Central memory CD8-positive, alpha-beta T cell (primary cell): ENCODE measurements at places on chromosomes 7 and 10.

- no peak for DNase-seq
Observed at GRCh38 chr10:17617031-17617911, at the start of gene HACD1. Gene HACD1 (minus strand): TSS chr10:17617374. CDS start chr10:17617339, 35 bp downstream.

DNA sequence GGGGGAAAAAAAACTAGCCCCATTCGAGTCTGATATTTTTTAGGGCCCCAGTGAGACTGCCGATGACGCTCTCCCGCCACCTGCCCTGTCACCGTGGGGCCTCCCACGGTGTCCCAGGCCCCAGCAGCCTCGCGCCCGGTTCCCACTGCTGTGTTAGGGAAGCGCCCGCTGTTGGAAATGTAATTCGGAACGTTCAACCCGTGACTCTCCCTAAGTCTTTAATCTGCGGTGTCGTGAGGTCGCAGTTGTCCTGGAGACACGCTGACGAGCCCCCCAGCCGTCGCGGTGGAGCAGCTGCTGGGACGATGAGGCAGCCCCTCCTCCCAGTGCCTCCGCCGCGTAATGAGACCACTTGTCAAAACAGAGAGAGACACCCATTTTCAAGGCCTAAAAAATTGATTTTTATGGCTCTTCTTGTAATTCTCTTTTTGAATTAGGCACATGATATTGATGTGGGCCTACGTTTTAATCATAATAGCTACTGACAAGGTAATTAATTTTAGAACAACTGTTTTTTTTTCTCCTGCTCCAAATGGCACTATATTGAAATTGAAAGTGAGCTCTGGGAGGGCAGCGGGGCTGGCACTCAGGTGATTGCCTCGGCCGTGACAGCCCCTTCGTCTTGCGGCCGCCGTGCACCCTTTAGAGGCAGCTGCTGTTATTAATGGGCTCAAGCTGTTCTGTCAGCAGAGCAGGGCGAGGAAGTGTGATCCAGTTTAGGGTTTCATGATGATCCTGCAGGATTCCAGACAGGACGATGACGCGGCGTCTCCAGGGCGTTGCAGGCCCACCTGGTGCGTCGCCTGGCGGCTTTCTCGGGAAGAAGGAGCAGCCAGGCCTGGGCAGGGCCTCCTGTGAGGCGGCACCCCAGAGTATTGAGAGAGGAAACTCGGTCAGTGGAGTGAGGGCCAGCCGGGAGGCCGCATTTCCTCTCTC is 63.3 kb downstream of the NKX6-2 start:
- DNase-seq = no peak

DNA sequence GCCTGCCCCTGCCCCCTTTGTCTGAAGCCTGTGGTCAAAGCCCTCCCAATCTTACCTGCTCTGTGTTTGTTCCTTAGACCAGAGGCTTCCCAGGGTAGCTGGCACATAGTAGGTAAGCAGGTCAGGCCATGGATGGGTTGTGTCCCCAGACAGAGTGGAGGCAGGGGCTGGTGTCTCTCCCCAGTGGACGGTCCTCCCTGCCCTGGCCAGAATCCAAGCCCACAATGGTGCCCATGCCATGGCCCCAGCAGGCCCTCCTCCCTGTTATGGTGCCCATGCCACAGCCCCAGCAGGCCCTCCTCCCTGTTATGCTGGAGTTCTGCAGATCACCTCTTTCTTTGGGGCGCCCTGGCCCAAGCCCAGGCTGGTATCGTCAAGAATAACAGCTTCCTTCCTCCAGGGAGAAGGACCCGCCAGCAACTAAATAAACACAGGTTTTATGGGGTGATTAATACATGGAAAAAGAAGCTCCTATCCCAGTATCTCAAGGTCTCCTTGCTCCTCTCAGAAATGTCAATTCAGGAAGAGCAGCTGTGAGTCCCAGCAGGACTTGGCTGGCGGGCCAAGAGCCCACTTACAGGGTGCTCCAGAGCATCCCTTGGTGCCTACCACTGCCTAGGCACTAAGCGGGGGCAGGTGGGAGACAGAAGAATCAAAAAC is 82.0 kb downstream of the NEURL1 start:
- DNase-seq = no peak

DNA sequence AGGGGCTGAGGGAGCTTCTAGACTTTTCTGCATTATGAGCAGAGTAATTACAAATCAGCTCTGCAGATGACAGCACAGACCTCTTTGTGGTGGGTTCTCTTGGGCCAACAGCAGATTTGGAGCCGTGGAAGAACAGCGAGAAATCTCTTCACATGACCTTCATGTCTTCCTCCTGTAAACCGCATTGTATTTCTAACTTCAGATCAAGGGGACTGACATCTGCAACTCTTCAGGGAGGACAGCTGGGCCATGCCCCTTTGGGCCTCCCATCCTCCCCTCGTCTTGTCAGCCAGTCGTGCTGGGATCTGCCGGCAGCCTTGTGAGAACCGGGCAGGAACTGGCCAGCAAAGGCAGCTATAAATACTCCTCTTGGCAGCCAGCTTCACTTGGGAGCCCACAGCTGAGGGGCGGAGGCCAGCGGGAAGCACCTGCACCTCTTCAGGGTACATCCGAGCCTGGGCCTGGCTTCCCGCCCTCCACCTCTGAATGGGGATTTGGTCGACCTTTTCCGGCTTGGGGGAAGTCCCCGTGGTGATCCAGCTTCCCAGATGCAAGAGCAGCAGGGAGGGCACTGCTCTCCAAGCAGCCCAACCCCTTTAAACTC is 54.7 kb downstream of the STEAP1B start:
- no peak for DNase-seq

DNA sequence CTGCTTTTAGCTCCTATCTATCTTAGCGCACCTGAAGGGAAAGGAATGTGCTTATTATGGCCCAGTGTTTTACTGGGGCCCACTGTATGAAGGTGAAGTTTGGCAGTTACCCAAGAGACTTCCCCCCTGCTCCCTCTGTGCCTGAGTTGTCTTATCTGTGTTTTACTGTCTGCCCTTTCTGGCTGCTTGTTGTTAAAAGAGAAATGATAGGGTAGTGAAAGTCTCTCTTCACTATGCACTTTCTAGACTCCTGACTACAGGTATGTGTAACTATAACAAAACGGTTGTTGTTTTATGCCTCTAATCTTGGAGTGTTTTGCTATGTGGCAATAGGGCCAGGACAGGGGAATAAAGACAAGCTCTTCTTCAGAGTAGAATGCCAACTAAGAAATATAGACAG is 326.9 kb downstream of the KIF20B start:
- no peak for DNase-seq

GRCh38 chr10:63247771-63248170 is 114.6 kb downstream of the NRBF2 start:
- DNase-seq = no peak

DNA sequence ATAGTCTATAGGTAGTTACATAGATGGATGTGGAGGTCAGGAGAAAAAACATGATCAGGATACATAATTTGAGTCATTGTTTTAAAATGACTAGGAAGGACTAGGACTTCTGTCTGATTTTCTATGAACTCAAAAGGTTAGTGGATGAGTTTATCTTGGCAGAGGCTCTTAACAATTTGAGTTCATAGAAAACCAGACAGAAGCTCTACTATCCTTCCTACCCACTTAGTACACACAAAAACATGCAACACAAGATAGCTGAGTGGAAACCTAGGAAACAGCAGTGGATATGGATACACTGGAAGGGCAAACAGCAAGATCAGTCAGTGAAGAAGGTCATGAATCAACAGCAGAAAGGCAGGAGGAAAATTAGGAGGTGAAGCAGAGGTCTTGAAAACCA is 84.6 kb downstream of the VPS50 start:
- DNase-seq = no peak

DNA sequence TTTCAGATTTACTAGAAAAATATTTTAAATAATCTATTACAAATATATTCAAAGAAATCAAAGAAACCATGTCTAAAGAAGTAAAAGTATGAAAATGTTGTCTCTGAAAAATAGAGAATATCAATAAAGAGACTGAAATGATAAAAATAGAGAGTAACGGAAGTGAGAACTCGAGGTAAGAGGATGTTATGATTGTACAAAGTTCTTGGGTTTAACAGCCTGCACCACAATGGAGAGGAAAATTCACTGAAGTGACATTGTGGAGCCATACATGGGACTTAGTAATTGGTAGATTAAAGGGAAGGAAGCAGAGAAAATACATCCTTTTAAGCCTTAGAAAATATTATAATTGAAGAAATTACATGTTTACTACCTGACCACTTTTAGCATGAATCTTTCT is 77.9 kb downstream of the THSD7A start:
- DNase-seq = no peak

DNA sequence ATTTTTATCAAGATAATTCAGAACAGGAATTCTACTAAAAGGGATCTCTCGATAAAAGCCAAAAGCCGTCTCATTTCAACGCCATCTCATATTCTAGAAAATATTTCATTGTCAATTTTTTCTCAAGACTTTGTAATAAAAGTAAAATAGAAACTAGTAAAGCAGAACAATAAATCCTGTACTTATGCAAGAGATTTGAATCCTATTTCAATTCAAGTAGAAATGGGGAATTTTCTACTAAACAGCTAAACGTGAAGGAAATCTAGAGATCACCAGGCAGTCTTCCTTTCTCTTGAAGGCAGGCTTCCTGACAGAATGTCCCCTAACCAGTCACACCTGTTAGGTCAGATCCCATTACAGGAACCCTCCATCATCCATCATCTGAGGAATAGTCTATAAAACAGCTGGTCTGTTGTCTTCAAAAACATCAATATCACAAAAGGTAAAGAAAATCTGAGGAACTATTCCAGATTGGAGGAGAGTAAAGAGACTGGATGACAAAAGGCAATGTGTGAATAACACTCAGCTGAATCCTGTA is 23.7 kb downstream of the USP6NL start:
- DNase-seq = no peak

DNA sequence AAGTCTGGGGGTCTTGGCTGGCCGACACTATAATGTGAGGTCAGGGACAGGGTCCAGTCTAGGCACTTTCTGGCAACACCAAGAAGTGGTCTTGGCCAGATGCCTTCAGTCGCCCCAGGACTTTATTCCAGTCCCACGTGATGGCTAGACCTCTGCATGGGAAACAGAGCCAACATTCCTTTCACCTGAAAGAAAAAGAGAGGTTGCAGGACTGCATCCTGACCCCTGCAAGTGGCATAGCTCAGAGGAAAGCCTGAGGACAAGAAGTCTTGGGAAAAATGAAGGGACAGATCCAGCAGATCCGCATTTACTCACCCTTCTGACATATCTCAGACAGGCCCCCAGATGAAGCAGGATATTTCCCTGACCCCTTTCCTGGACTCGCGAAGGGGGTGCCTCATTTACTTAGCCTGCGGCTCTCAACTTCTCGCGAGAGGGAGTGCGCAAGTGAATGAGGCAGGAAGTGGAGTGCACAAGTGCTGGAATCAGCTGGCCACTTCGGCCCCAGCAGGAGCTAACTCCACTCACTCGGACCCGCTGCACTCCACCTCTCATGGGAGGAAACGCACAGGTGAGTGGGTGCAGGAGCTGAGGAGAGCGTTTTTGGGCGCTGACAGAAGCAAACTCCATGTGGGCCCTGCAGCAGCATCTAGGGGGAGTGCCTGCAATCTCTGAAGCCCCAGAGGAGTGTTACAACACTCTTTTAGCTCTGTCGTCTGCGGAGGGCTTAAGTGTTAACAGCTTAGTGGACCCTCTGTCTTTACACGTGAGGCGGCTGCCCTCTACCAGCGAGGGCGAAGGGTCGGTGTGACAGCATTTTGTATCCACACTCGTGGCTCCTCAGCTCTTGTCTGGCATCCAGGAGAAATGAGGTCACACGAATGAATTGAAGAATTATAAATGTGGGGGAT is 916.2 kb upstream of the GHITM start:
- no peak for DNase-seq

GRCh38 chr7:64628721-64629120 is 37.2 kb upstream of the ZNF107 start:
- no peak for DNase-seq

DNA sequence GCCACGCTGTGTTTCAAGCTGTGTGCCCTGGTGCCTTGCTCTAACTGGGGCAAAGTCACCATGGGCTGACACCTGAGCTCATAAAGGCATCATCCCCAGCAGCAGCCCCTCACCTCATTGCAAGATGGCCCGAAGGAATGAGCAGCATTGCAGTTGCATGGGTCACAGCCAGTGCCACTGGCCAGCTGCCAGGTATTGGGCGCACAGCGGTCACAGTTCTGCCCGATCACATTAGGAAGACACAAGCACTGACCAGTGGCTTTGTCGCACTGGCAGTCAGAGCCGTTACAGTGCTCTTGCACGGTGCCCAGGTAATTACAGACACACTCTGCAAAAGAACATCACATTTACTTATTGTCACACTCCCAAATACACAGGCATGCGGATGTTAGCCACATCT is 51.1 kb downstream of the LAMB1 start:
- no peak for DNase-seq

DNA sequence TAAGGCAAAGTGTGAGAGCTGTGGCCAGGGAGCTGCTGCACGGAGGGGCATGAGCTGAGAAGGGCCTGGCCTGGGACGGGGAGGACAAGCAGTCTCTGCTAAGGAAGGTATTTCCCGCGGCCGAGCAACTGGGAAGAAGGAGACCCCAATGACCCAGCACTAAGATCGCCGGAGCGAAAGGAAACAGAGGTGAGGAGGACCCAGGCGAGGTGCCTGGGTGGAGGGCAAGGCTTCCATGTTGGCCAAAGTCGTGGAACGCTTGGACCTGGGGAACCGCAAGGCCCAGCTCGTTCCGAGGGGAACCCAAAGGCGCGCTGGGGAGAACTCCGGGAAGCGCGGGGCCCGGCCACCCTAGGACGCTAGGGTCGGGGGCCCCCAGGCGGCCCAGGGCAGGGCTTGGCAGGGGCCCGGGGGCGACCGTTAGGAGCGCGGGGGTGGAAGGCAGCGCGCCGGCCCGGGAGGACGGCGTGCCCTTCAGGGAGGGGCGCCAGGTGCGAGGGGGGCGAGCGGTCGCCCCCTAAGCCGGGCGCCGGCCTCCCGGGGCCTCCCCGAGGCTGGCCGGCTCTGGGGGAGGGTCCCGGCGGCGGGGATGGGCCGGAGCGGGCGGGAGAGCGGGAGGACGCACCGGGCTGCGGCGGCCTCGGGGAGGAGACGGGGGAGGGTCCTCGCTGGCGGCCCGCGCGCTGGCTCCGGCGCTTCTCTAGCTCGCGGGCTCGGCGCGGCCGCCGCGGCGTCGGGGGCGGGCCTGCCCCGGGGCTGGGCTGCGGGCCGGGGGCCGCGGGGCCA is 545 bp downstream of the GIGYF1 start:
- no peak for DNase-seq

GRCh38 chr7:151195616-151196450 is 8.8 kb upstream of the ASB10 start:
- DNase-seq = no peak

DNA sequence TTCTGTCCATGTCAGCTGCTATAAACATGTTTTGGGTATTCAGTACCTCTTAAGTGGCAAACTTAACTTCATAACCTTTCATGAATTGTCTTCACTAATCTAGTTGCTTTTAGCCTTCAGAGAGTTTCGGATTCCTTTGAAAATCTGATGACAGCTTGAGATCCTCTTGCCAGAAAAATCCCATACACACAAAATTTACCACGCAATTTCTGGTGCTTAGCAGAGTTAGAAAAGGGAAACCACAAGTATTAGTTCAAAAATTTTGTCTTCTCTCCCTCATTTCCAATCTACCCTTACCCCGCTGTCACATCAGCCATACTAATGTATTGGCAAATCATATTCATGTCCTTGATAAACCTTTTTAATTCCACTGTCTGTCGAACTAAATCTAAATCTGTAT is 72.7 kb upstream of the TMEM106B start:
- no peak for DNase-seq
